ENCODE measurements at places on chromosomes 2 and 18.

GRCh38 chr2:234142530-234142929 is 92.0 kb downstream of the SPP2 start:
- no peak for DNase-seq

- no peak for DNase-seq
Observed at GRCh38 chr2:168286535-168286934, 39.1 kb upstream of the STK39 start.

GRCh38 chr2:69525261-69525660 is 88.0 kb upstream of the NFU1 start:
- no peak for DNase-seq

GRCh38 chr2:241441492-241441891 is 66.9 kb downstream of the STK25 start:
- no peak for DNase-seq

DNA sequence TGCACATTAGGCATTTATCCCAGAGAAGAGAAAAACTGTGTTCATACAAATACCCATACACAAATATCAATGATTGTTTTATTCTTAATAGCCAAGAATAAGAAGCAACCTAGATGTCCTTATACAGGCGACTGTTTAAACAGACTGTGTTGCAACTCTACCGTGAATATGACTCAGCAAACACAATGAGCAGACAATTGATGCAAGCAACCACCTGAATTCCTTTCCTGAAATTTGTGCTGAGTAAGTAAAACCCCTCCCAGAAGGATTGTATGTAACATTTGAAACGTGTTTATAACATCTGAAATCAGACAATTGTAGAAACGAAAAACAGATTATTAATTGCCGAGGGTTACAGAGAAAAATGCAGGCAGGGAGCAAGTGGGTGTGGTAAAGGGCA is 621.9 kb upstream of the SOX11 start:
- no peak for DNase-seq

All from suppressor macrophage (primary cell).